ENCODE measurements at places on chromosomes 6 and 20.

GRCh38 chr20:22773344-22773743, 189.0 kb upstream of the FOXA2 start:
- no peak for DNase-seq

- DNase-seq = peak; percentile 27
Observed at GRCh38 chr20:14838663-14839628, 501.5 kb upstream of the FLRT3 start.

DNA sequence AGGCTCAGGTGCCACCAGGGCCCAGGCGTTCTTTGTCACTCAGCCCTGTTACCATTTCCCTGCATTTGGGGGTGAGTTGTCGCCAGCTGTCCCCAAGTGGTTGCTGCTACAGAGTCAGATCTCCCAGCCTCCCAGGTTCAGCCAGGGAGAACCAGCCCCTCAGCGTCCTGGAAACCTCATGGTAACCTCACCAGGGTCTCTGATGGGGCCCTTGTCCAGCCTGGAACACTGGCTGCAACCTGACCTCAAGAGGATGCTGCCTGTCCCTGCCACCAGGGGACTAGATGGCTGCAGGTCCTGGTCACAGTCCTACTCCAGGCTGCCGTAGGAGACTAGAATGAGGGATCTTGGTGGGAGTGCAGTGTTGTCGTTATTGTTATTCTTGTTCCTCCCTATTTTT, 228.3 kb upstream of the PDE10A start:
- DNase-seq = no peak

GRCh38 chr6:150312395-150312794, 56.4 kb upstream of the IYD start:
- no peak for DNase-seq

GRCh38 chr20:61804752-61805295, 260.9 kb downstream of the TAF4 start:
- DNase-seq = no peak

- DNase-seq = no peak
Observed at GRCh38 chr6:18207438-18207837, 52.2 kb downstream of the KDM1B start.

DNA sequence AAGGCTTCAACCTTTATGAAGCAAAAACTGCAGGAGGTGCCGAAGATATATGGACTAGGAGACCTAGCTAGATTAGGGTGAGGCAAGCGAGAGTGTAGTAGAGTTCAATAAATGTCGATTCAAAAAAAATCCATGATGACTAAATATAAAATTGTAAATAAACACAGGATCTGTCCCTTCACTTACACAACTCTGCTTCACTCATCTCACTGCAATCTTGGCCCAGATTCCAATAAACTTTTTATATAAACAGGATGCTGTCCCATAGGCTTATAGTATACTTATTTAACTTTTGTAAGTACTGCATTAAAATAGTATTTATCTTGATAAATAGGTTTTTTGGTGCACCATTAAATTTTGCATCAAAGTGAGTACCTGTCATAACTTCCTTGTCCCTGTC, 648.4 kb upstream of the NRSN1 start:
- no peak for DNase-seq

DNA sequence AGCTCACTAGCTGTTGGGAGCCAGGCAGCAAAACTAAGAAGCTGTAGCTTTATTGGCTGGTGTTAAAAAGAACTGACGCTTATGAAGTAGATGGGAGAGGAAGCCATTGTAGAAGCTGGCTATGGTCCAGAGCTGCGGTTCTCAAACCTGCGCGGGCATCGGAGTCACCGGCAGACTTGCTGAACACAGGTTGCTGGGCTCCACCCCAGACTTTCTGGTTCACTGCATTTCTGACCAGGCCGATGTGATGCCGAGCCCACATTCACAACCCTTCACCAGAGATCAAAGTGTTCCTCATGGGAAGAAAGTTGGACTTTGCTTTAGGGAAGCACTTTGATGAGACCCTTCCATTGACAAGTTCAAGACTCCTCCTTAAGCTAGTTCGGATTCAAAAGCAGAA, 231.6 kb downstream of the QKI start:
- no peak for DNase-seq

- DNase-seq = no peak
Observed at GRCh38 chr6:157779705-157780604, 43.1 kb upstream of the SNX9 start.

All from AG09319 (cell line).